NCI-H774 (cell line): ENCODE measurements at places on chromosomes 7 and 10.

GRCh38 chr7:46282155-46282554, 361.1 kb upstream of the IGFBP3 start:
- no peak for DNase-seq

DNA sequence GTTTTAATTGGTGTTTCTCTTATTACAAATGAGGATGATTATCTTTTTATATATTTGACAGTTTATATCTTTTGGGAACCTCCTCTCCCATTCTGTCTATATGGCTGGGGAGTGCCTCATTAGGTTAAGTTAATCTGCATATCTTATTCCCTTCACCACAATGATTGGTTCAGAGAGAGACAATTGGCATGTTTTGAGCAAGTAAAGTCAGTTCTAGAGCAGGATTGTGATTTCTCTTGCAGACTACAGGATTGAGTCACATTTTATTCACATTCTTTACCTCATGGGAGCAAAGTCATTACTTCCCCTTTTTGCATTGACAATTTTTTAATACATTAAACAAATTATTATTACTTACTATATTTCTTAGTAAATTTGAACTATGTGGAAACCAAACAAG, 345.6 kb downstream of the MDFIC start:
- no peak for DNase-seq

- DNase-seq, result no peak
These were observed 24.1 kb upstream of the CHST15 start for GRCh38 chr10:124117511-124117785.

DNA sequence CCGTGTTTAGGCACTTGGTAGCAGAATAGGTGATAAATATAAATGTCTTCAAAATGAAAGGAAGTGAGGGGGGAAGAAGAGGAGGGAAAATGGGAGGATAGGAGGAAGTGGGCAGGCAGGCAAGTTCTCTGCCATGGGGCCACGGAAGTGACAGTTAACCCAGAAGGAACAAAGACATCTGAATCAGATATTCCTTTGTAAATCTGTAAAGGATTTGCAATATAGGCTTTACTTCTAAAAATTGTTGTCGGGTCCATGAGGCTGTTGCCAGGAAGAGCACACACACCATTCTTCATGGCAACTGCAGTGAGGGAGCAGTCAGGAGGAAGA, 23.7 kb upstream of the RASSF4 start:
- DNase-seq, result no peak

DNA sequence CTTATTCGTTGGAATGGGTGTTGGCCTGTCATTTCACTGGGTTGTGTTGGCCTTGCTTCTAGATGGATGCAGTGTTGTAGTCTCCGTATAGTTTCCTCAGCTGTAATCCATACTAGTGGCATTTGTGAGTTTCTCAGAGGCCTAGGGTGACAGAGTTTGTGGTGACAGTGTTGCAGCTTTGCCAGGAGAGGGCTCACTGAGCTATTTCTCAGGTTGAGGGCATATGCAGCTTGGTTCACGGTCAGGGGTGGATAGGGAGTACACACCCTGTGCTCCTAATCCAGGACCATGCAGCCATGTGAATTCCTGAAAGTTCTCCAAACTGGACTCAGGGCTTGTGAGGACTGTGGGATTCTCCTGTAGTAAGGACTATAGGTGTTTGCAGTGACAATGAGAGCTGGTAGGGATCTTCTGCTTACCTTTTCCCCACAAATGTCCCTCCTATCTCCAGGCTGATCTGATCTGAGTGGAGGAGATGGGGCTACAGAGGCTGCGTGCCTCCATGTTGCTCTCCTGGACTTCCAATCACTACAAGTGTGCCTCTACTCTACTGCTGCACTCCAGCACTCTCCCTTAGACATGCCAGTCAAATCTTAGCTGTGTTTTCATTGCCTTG, 229.0 kb downstream of the STK31 start:
- DNase-seq, result peak; percentile 16
